Urinary bladder (tissue), 4 donors: ENCODE measurements at places on chromosomes 13 and 19. TPM values are rescaled to one million over a fixed set of nuclear protein-coding genes. Genes with fewer than 3 reads are reported as not detected.

Gene LSM4
- polyA plus RNA-seq, result 97.5 TPM

Gene PLEKHG2
- polyA plus RNA-seq, result 30.5 TPM

Gene FCER2
- 0.90 TPM for polyA plus RNA-seq

Gene CYP2A7
- 0.49 TPM for polyA plus RNA-seq

Gene KLF1
- polyA plus RNA-seq, result 0.08 TPM

Gene FFAR3
- 0.68 TPM for polyA plus RNA-seq

Gene GTF2F2
- 21.3 TPM for polyA plus RNA-seq

Gene SIGLEC5
- 0.47 TPM for polyA plus RNA-seq

Gene LILRB5
- polyA plus RNA-seq, result 5.6 TPM

Gene SLC6A16
- 2.0 TPM for polyA plus RNA-seq

Gene DCLK1
- polyA plus RNA-seq, result 6.5 TPM

Gene MTUS2
- polyA plus RNA-seq, result 0.25 TPM

Gene SMIM44
- polyA plus RNA-seq, result not detected
